ENCODE measurements at places on chromosomes 4 and X. TPM values are rescaled to one million over a fixed set of nuclear protein-coding genes. Genes with fewer than 3 reads are reported as not detected.

DNA sequence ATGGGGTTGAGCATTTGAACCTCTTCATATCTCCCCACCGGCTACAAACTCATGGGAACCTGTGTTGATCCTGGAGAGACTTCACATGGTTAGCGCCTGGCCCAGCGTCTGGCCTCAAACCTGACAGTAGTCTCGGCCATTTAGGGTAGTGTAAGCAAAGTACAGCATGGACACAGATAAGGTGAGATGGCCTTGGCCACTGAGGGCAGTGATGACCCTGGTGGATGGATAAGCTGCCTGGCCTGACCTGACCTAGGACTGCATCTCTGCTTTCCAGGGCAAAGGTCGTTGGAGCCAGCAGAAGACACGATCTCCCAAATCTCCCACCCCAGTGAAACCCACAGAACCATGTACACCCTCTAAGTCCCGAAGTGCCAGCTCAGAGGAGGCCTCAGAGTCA, 51.7 kb downstream of the BCORL1 start:
- H3K4me3 ChIP-seq: no peak overlapping the region
- no peaks in the 10 kb centered on the region for H3K27me3 ChIP-seq
- H3K4me1 ChIP-seq: no peaks in the 10 kb centered on the region
- H3K36me3 ChIP-seq: no peaks in the 10 kb centered on the region

- DNase-seq: no peak
- H3K4me1 ChIP-seq: no peaks in the 10 kb centered on the region
- H3K36me3 ChIP-seq: no peaks in the 10 kb centered on the region
- H3K27me3 ChIP-seq: no peaks in the 10 kb centered on the region
- H3K27ac ChIP-seq: no peak overlapping the region
- no peak overlapping the region for H3K4me3 ChIP-seq
Measured at GRCh38 chr4:16731776-16732380, 166.6 kb downstream of the LDB2 start.

- no peaks in the 10 kb centered on the region for H3K4me1 ChIP-seq
- no peak overlapping the region for H3K27ac ChIP-seq
- no peaks in the 10 kb centered on the region for H3K36me3 ChIP-seq
- no peak overlapping the region for H3K4me3 ChIP-seq
Measured at GRCh38 chrX:104745152-104745551, 179.2 kb downstream of the IL1RAPL2 start.

The CFAP99 gene
- total RNA-seq: 1.1 TPM

Measured in pancreas (tissue), 10 donors.